ENCODE measurements at places on chromosomes 16 and 17.

DNA sequence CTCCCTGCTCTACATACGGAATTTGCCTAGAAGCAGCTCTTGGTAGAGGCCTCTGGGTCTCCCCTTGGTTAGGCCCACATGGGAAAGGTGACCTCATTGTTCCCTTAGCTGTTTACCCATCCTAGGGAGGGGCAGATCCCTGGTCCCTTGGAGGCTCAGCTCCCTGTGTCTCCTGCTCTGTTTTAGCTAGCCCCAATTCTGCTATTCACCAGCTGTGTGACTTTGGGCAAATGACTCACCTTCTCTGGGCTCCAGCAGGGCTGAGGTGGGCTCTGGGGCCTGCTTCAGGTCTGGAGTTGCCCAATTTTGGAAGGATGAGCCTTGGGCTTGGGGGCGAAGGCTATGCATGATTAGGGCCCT lies 3.9 kb downstream of the ABCC3 start:
- DNase-seq: no peak

GRCh38 chr17:45852535-45853297 lies 8.0 kb downstream of the SPPL2C start:
- peak; percentile 59 for DNase-seq

- no peak for DNase-seq
Measured at GRCh38 chr17:28749516-28750177, 5.8 kb downstream of the TRAF4 start.

DNA sequence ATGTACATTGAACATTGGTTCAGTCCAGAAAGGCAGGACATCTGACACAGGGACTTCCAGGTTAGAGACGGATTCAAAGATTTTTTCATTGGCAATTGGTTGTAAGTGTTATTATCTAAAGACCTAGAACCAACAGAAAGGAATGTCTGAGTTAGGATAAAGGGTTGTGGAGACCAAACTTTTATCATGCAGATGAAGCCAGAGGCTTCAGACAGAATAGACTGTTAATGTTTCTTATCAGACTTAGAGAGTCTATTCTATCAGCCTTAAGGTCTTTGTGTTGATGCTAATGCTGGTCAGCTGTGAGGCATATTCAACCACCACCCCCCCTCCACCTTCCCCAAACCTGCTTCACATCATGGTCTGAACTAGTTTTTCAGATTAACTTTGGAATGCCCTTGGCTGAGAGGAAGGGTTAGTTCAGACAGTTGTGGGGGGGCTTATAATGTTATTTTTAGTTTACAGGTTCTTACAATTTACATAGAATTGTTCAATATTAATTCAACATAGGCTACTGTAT lies 2.1 kb upstream of the ITGB3 start:
- no peak for DNase-seq

GRCh38 chr17:72270273-72270924 lies 149.6 kb downstream of the SOX9 start:
- no peak for DNase-seq

DNA sequence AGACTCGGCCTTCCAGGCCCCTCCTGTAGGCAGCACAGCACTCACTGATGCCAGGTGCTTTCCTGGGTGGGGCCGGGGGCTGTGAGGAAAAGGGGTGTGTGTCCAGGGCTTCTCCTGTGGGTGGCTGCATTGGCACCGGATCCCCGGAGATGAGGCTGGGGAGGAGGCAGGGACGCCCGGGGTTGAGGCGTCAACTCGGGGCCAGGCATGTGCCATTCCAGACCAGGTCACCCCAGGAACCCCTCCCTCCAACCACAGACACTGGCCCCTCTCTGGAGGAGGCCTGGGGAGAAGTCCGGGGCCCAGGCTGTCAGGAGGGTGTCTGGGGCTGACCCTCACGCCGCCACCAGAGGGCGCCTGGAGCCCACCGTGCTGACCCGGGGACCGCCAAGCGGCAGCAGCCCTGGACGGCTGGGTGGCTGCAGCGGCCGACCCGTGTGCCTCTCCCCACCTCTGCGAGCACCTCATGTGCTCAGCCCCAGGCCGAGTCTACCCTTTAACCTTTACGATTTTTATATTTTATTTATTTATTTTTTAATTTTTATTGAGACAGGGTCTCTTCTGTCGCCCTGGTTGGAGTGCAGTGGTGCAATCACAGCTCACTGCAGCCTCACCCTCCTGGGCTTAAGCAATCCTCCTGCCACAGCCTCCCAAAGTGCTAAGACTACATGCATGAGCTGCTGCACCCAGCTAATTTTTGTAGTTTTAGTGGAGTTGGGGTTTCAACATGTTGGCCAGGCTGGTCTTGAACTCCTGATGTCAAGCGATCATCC lies 3.2 kb upstream of the METRN start:
- no peak for DNase-seq
